ENCODE measurements at places on chromosomes 1 and 21. TPM values are rescaled to one million over a fixed set of nuclear protein-coding genes. Genes with fewer than 3 reads are reported as not detected.

Gene NPR1
- polyA plus RNA-seq, result not detected

Gene MSH4
- polyA plus RNA-seq, result 0.10 TPM

Gene ZNF593OS
- polyA plus RNA-seq, result 0.61 TPM

Gene PTPN22
- polyA plus RNA-seq, result 41.1 TPM

Gene ELF3
- polyA plus RNA-seq, result not detected

Gene ZNF695
- 0.36 TPM for polyA plus RNA-seq

Gene TCHH
- not detected for polyA plus RNA-seq

Gene HFM1
- not detected for polyA plus RNA-seq

Gene RSBN1
- 36.6 TPM for polyA plus RNA-seq

Gene CACNA1E
- polyA plus RNA-seq, result 0.16 TPM

Gene MYBPH
- polyA plus RNA-seq, result not detected

Gene MT1HL1
- polyA plus RNA-seq, result not detected

Gene CRB1
- polyA plus RNA-seq, result not detected

Gene AK4
- polyA plus RNA-seq, result 0.38 TPM

Gene CFHR1
- not detected for polyA plus RNA-seq

Gene ENAH
- polyA plus RNA-seq, result 0.04 TPM

Gene OLFML3
- polyA plus RNA-seq, result not detected

Gene SCCPDH
- polyA plus RNA-seq, result 9.5 TPM

Gene CD2
- polyA plus RNA-seq, result 6.6 TPM

Gene FAM177B
- 30.0 TPM for polyA plus RNA-seq

Gene OR2T2
- polyA plus RNA-seq, result not detected

Gene GUCA2B
- not detected for polyA plus RNA-seq

Data from IgD-negative memory B cell (primary cell).